SW 1271 (cell line): ENCODE measurements at places on chromosomes 6 and 20.

GRCh38 chr6:11317885-11318771 is 85.7 kb upstream of the NEDD9 start:
- no peak for DNase-seq

- DNase-seq: no peak
Measured at GRCh38 chr6:21914121-21914973, 320.8 kb downstream of the SOX4 start.

GRCh38 chr6:109212683-109213082 is 117.4 kb downstream of the CEP57L1 start:
- DNase-seq: no peak

DNA sequence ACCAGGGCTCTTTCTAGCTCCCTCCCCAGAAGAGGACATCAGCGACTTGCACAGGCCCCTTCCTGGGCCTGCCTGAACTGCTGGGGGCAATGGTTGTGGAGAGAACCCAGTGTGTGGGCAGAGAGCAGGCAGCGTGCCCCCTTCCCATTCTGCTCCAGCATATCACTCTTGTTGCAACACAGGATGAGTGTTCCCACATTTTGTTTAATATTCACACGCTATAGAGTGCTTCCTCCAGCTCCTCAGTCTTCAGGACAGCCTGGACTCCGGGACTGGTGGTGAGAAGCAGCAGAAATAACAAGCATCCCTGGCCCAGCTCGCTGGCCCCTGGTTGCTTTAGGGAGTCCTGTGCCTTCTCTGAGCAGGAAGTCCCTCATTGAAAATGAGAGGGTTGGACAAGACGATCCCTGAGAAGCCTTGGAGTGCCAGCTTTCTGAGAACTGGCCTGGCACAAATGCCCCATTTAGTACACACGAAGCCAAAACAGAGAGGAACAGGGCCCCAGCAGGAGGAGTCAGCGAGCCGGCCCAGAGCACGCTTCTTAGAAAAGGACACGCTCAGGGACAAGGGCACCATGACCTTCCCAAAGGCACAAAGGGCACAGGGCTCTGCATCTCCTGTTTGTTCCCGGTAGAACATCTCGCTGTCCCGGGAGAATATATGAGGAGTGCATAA is 84.2 kb upstream of the FOXC1 start:
- DNase-seq: no peak

DNA sequence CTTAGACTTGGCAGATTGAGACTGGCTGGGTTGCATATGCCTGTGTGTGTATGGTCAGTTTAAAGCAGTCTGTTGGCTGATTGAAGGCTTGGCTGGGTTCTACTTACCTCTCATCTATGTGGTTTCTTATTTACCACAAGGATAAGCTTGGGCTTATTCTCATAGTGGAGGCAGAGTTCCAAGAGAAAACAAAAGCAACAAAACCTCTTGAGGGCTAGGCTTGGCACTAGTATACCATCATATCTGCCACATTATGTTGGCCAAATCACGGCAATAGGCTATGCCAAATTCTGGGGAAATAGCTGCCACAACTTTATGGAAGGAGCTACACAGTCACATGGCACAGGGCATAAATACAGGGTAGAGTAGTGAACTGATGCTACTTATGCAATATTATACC is 714.1 kb downstream of the CBLN4 start:
- no peak for DNase-seq

DNA sequence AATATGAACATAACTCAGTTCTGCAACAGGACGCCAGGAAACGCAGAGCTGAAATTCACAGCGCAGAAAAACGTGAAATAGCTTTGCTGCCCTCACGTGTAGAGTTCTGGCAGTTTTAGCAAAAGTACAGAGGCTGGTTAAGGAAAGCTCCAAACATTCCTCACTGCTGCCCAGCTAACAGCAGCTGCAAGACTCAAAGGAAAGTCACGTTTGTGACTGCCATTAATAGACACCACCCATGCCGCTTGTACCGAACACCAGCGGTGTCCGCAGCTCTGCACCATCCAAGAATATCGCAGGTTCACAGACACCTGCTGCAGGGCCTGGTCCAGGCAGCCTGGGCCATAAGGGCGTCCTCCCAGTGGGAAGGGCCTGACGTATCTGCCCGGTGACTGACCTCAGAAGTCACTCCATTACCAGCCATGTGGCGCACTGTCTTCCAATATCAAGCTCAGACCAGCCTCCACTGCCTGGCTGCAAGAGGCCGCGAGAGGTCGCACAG is 61.4 kb downstream of the WDR27 start:
- no peak for DNase-seq

GRCh38 chr6:41209547-41210320 is 8.8 kb upstream of the TREML2 start:
- no peak for DNase-seq
